LHCN-M2 (cell line): ENCODE measurements at places on chromosomes 6 and 20.

- DNase-seq, result no peak
Observed at GRCh38 chr6:11802886-11803590, 24.4 kb upstream of the ADTRP start.

DNA sequence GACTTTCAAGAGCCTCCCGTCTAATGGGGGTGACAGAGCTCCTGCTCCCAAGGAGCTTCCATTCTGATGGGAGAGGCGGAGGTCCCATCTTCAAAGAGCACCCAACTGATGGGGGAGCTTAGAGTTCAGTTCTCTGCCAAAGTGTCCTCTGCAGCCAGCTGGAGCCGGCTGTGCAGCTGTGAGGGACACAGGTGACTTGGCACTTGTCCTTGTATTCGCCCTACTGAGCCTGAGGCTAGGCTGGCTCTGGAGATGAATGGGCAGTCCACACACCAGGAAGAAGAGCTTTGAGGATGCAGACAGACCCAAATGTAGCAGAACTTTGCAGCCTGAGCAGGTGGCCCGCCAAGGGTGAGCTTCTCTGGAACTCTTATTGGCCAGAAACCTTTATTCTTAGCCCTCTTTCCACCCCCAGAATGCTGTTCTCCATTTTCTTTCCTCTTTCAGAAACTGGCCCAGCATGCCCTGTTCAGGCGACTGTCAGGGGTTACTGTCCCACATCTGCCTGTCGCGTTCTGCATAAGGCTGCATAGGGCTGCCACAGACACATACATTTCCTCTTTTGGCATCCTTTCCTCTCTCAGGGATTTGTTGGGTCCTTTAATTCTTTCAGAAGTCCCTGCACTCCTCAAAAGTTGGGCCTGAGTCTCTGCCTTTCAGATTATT is 108.7 kb upstream of the LRFN2 start:
- no peak for DNase-seq

DNA sequence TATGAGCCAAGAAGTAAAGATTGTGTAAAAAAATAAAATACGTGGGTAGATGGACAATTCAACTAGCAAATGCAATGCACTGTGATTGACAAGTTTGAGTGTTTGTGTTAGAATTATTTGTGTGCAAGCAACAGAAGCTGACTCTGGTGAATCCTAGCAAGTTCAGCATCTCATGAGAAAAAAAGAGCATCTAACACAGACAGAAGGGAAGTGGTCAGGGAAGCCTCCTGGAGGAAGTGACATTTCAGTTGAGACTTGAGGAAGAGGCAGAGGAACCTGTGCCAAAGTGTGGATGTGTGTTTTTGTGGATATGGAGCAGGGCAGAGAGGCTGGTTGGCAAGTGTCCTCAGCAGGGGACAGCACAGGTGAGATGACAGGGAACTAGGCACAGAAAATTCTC is 248.7 kb downstream of the ZNF217 start:
- DNase-seq, result no peak

GRCh38 chr20:63268256-63268655 is 4.4 kb upstream of the ARFGAP1 start:
- DNase-seq, result no peak

DNA sequence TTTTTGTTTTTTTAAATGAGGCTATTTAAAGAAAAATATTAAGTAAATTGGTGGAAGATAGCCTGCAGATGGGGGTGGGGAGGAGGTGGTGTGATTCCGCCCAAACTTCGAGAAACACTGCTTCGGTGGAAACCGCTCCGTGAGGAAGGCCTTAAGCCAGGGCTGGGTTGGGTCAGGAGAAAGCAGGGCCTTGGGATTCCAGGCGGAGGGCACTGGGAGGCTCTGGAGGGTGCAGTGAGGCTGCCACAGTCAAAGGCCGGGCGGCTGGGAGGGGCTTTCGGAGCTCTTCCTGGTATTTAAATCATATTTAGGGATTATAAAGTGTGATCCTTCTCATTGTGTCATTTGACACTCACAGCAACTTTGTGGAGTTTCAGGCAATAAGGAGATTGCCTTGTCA is 22.2 kb upstream of the SCRT2 start:
- DNase-seq, result no peak

DNA sequence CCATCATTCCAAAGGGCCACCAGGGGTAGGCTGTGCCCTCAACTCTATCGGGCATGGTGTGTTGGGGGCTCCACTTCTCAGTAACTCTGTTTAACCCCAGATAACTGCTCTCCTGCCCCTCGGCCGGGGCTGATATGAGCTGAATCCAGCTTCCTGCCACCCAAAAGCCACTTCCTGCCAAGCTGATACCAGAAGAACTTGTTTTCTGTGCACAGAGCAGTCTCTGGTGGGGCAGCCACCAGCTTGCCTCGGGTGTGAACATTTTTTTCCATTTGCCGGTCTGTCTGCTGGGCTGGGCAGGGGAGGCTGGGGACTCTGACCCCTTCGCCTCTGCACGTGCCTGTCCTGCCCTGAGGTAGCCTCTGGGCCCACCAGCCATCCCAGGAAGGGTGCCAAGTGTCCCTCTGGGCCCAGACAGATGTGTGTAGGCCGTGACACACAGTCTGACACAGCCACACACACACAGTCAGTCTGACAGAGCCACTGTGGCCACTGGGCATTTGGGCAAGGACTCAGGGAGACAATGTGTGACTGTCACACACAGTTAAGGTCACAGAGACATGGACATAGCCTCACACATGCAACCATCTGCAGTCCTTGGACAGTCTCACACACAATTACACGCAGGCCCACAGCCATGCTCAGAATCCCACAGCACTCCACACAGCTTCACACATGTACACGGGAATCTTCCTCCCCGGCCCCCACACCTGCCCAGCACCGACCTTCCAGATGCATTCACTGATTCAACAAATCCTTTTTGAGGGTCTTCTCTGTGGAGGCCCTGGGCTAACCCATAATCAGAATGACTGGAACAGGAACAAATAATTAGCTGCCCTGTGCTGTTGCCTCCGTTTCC is 45.1 kb downstream of the NOL4L start:
- no peak for DNase-seq

DNA sequence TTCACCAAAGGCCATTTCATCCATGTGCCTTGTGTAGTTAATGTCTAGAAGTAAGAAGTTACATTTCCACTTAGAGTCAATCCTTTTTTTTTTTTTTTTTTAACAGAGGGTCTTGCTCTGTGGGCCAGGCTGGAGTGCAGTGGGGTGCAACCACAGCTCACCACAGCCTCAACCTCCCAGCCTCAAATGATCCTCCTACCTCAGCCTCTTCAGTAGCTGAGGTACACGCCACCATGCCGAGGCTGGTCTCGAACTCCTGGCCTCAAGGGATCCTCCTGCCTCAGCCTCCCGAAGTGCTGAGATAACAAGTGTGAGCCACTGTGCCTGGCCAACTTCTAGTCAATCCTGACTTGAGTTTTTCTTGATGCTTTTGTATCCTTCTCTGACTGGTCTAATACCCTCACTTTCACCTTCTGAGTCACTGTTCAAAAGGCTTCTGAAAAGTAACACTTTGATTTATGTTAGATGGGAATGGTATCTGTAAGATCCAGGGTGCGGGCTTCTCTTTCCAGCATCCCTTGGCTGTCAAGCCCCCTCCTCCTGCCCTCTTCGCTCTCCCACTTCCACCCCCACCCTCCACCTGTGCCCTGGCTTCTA is 22.1 kb downstream of the TRAM2 start:
- DNase-seq, result no peak

DNA sequence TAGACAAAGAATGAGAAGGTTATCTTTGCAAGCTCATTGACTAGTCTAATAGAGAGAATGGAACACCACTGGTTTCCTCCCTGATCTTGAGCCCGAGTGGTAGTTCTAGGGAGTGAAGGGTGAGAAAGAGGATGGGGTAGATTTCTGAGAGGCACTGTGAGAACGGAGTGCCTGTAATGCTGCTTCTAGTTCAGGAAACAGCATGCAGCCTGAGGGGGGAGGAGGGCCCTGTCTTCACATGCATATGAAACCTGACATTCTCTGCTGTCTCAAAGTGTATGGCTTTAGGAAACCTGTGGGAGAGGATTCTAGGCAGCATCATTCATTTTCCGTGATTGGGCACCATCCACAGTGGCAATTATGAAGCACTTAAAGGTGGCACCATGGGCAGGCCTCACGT is 259.4 kb upstream of the MAN1A1 start:
- no peak for DNase-seq

DNA sequence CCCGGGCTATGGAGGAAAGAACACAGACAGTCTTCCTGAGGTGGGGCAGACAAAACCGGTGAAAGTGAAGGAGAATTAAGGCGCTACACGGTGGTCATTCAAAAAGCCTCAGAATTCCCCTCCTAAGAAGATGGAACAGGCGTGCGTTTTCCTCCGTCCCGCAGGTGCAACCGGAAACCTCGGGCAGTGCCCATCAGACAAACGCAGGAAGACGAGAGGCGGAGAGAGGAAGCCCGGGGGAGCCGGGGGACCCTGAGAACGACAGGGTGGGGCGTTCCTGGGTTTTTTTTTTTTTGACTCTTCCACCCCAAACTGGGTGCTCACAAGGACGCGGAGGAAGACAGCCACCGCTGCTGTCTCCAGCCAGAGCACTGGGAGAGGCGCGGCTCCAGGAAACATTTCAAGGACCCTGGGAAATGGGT is 25.4 kb downstream of the TTLL2 start:
- no peak for DNase-seq

- no peak for DNase-seq
Observed at GRCh38 chr20:10521836-10522235, 86.7 kb downstream of the SLX4IP start.

DNA sequence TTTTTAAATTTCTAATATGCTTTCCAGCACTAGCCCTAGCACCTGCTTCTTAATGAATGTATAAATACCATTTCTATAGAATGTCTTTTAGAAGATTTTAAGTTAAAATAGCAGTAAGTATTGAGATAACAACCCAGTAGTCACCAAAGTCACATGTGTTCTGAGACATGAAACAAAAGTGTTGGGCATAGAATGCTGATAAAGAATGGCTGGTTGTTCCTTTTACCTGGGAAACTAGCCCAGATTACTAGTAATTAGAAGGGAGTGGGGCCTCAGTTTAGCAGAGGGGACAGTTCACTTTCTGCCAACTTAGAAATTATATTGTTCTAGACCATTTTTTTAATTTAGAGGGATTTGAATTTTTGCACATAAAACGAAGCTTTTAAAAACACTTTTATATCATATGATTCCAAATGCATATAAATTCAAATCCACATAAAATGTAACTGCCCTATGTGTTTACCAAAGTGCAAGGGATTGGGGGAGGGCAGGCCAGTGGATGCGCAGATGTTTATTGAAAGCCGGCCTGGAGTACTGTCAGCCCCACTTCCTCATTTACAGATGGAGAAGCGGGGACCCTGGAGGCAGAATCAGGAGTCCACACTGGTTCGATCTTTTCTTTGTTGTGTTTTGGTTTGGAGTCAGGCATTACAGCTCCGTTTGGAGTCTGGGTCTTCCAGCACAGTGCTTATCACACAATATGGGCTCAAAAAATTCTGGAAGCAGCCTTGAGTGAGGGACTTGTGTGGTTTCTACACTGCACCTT is 139.8 kb downstream of the ZDHHC14 start:
- no peak for DNase-seq

GRCh38 chr20:16701296-16701695 is 28.5 kb upstream of the SNRPB2 start:
- peak; percentile 3 for DNase-seq

DNA sequence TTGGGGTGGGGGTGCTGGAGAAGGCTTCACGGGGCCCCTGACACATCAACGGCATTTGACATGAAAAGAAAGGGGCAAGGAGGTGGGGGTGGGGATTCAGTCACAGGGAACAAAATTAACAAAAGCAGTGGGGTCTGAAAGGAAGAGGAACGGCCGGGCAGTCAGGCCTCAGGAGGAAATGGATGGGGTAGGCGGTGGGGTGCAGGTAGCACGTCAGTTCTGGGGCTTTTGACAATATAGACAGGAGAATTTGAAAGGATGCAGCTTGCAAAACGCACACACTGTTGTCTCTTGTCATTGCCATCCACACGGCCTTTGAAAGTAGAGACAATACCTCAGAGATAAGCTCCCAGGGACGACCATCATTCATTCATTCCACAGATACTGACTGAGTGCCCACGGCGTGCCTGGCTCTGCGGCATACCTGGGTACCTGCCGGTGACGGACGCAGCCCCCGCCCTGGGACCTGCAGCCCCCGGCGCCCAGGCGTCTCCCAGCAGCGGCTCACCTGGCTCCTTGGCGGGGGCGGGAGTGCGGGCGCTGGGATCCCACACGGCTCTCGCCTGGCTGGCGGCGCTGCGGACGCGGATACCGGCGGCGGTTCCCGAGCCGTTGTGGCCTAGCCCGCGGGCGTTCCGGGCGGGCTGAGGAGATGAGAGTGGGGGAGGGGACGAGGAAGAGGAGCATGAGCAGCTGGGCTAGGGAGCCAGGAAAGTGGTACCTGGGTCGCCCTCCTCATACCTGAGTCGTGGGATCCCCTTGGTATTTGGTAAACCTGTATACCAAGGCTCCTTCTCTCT is at the start of gene SLC26A8:
Gene SLC26A8, minus strand, starts transcription at position 646 of the 800 bp plus-strand sequence. CDS start 4,934 bp downstream, outside the sequence.
- DNase-seq, result no peak
